ENCODE measurements at places on chromosomes 12 and 14.

DNA sequence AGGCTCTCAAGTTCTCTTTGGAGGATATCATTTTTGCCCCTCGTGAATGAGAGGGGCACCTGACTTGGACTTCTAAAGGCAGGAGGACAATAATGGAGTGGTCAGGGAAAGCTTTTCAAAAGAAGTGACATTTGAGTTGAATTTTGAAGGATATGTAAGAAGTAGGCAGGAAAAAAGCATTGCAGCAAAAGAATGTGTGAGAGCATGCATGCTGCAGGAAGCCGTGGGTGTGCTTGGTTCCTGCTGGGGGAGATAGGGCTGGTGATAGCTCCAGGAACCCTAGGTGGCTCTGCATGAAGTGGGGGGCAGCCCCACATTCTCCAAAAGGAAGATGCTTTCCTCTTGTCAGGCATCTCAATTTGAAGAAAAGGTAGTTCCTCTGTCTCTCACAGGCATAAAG lies 23.1 kb downstream of the ACVR1B start:
- DNase-seq: no peak

DNA sequence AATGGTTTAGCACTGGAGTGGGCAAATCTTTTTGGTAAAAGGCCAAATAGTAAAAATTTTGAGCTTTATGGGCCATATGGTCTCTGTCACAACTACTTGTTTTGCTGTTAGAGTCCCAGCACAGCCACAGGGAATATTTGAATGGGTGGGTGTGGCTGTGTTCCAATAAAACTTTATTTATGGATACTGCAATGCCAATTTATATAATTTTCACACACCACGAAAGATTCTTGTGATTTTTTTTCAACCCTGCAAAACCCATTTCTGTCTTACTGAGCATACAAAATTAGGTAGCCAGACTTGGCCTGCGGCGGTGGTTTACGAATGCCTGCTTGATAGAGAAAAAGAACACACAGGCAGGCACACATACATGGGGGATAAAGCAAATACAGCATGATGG lies 28.3 kb downstream of the TMEM120B start:
- no peak for DNase-seq

GRCh38 chr12:71295953-71296352 lies 138.2 kb upstream of the TSPAN8 start:
- DNase-seq: no peak

- no peak for DNase-seq
Observed at GRCh38 chr12:55365086-55365485, 2.3 kb downstream of the OR6C75 start.

- no peak for DNase-seq
Observed at GRCh38 chr14:105168979-105169507, 467 bp upstream of the JAG2 start.

- DNase-seq: no peak
Observed at GRCh38 chr14:100568164-100568997, 18.8 kb downstream of the BEGAIN start.

- no peak for DNase-seq
Observed at GRCh38 chr12:98769068-98769467, 124.0 kb downstream of the APAF1 start.

DNA sequence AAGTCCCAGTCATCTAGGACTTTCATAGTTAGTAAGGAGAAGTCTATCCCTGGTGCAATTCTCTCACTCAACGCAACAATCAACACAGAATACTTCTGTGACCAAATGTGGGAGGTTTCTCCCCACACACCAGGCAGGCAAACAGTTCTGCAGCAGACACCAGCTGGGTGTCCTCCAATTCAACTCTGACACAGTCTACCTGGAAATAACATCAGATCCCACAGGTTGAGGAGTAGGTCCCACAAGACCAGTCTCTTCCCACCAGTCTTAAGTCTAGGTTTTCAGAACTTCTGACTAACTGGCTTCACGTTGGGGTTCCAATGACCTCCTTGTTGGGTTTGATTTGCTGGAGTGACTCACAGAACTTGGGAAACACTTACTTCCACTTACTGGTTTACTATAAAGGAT lies 14.8 kb downstream of the ACOT6 start:
- no peak for DNase-seq

GRCh38 chr12:23816394-23816851 lies 133.0 kb downstream of the SOX5 start:
- DNase-seq: no peak

DNA sequence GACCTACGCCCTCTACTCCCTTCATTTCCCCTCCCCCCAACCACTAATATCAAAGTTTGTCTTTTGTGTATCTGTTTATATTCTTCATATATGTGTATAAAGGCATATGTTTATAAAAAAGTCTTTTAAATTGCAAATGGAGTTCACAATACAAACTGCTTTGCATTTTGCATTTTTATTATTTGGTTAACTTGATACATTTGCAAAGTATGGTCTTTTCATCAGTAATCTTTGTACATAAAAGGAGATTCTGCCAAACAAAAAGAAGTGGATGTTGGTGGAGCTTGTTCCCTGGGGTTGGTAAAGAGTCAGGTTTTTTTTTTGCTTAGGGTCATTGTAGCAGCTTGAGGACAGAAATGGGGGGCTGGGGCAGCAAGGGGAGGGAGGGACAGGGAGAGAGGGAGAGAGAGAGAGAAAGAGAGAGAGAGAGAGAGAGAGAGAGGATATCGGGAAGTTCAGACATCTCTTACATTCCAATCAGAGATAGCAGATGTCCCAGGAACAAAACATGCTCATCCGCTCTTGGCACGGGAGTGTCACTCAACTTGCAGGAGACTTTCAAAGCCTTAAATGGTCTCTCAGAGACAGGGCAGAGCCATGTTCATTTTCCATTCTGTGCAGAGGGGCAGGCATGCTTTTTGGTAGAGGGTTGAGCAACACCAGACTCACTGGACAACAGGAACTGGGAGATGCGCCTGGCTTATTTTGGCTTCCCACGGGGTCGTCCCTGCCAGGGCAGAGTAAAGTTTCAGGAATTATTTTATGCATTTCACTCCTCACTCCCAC lies 44.8 kb upstream of the TBX5 start:
- no peak for DNase-seq

GRCh38 chr12:94207467-94207848 lies 59.1 kb downstream of the PLXNC1 start:
- no peak for DNase-seq

DNA sequence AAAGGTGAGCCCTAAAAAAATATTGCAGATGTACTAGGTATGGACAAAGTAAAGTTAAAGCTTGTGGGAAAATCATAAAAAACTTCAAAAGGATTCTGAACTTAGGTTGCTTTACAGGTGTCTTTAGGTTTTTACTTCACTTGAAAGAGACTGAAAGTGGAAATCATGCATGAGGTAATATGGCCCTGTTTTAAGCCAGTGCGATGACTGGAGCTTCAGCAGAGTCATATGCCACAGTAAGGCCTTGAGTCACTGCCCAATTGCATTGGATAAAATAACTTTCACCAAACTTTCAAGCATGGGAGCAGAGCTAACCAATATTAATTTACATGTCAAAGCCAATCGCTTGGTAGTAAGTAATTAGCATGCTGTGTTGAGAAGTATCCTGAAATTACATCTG lies 63.9 kb upstream of the TMEM260 start:
- DNase-seq: no peak

DNA sequence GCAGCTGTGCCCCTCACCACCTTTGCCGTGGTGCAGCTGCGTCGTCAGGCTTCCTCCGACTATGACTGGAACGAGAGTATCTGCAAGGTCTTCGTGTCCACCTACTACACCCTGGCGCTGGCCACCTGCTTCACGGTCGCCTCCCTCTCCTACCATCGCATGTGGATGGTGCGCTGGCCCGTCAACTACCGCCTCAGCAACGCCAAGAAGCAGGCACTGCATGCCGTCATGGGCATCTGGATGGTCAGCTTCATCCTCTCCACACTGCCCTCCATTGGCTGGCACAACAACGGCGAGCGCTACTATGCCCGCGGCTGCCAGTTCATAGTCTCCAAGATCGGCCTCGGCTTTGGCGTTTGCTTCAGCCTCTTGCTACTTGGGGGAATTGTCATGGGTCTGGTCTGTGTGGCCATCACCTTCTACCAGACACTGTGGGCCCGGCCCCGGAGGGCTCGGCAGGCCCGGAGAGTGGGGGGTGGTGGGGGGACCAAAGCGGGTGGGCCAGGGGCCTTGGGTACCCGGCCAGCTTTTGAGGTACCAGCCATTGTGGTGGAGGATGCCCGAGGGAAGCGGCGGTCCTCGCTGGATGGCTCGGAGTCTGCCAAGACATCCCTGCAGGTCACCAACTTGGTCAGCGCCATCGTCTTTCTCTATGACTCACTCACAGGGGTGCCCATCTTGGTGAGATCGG lies 2.6 kb downstream of the GPR162 start:
- no peak for DNase-seq

DNA sequence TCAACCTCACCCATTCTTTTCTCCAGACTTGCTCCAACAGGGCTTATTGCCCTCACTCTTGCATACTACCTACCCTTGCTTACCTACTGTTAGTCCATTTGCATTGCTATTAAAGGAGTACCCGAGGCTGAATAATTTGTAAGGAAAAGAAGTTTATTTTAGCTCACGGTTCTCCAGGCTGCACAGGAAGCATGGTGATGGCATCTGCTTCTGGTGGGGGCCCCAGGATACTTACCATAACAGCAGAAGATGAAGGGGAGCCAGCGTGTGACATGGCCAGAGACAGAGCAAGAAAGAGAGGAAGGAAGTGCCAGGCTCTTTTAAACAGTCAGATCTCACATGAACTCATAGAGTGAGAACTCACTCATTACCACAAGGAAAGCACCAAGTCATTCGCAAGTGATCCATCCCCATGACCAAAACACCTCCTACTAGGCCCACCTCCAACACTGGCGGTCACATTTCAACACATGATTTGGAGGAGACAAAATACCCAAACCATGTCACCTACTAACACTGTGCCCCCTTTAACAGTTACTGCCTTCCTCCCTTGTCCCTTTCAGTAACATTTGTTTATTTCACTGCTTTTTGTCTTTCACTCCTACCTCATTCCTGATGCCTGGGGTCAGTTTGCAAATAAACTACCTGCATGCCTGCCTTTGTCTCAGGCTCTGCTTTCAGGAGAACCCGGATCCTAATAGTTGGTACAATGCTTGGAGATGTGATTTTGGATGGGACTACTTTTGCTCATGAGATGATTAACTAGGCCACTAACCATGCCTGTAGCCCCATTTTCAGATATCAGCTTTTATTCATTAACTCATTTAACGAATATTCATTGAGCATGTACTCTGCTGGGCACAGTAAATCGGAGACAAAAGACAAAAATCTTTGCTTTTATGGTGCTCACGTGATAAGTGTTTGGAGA lies 41.6 kb upstream of the CSRP2 start:
- DNase-seq: no peak

GRCh38 chr12:2251526-2252209 lies 198.9 kb downstream of the CACNA1C start:
- DNase-seq: no peak

GRCh38 chr14:90750701-90751100 lies 65.5 kb downstream of the TTC7B start:
- DNase-seq: no peak

GRCh38 chr14:32984241-32984930 lies 45.7 kb downstream of the NPAS3 start:
- DNase-seq: no peak

DNA sequence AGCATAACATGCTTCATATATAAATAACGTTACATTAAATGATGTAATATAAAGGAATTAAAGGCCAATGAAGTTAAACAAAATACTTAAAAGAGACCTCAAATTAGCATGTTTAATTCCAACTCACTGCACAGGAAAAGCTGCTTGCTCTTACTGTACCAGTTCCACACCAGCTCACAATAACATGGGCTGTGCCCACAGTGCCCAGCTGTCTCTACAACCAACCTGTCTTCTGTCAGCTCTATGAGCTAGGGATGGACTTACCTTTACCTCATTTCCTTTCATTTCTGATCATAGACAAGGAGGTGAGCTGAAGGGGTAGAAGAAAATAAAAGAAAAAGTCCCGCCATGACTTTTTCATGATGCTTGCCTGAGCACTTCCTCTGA lies 64.8 kb downstream of the NKX2-1 start:
- DNase-seq: no peak

- no peak for DNase-seq
Observed at GRCh38 chr12:58712976-58713375, 207.3 kb downstream of the LRIG3 start.

GRCh38 chr12:24904871-24905270 lies 44.0 kb downstream of the BCAT1 start:
- DNase-seq: no peak

GRCh38 chr12:27553941-27554340 lies 29.9 kb downstream of the PPFIBP1 start:
- no peak for DNase-seq

GRCh38 chr12:23944067-23944466 lies 5.4 kb downstream of the SOX5 start:
- no peak for DNase-seq

GRCh38 chr12:60191676-60192359 lies 596.0 kb downstream of the SLC16A7 start:
- DNase-seq: no peak

- DNase-seq: no peak
Observed at GRCh38 chr12:46752396-46752795, 73.4 kb downstream of the SLC38A4 start.

DNA sequence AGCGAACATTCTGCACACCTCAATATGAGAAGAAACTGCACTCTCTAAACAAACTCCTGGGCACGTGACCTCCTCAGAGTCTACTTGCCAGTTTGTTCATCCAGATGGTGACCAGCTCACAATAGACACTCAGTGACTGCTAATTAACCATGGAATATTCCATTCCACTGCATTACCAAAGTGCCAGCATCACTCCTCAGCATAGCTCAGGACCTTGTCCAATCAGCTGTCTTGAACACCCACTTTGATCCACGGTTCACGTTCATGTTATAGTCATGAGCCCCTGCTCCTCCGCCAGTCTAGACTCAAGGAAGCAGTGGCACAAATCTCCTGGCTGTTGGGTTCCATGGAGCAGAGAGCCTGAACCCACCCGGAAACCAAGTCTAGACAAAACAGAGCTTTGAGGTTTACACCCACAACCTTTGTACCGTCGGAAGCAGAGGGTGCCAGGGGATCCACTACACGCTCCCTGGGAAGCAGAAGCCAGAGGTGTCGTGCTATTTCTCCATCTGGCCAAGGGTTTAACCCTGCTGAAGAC lies 285.3 kb downstream of the ZFP36L1 start:
- DNase-seq: no peak

- DNase-seq: no peak
Observed at GRCh38 chr12:11563785-11564739, 85.4 kb upstream of the ETV6 start.

GRCh38 chr12:108571609-108572165 lies 9.3 kb downstream of the ISCU start:
- no peak for DNase-seq

DNA sequence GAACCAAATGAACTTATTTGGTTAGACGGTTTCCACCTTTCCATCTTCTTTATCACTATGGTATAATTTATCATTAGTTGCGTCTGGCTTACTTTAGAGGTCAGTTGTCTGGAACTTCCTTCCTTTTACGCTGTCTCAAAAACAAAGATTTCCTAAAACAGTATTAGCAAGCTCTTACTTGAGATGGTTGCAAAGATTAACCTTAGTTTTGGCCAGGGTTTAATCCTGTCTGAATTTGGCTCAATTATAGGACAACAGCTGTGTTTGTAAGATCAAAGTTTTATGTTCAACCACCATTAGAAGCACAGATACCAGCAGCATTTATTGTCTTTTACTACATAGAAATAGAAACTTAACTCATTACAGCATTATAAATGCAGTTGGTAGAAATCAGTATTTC lies 7.9 kb upstream of the WASHC3 start:
- no peak for DNase-seq
